Left kidney (tissue), 8 donors: ENCODE measurements at places on chromosomes 4 and X.
A peak's percentile ranks its signal among the peaks of the same experiment; 100 is the strongest.

DNA sequence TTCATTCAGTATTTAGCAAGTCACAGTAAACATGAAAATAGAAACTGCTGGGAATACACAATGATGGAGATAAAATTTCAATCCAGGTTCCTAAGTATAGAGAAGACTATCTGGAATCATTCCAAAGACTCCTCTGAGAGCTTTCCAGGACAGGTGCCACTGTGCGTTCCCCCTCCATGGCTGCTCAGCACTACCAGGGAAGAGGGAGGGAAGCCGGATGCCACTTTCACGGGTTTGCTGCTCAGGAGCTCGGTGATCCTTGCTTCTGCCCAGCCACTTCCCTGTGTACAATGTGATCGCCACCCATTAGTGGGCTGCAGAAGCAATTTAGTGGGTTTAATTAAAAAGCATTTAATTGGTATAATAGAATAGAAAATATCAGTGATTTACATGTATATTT, 94.5 kb downstream of the FNIP2 start:
- no peak for DNase-seq

DNA sequence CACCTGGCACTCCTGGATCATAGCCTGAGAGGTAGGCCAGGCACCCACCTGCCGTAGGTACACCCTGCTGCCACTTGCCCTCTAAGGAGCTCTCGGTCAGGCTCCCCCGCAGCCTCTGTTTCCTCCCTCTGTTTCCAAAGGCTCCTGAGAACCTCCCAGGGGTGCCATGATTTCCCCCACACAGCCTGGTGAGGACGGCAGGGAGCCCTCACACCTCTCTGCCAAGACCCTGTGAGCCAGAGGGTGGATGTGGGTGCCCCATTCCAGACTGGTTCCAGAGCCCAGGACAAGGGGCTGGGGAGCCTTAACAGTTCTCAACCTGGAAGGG, 1.6 kb upstream of the ABLIM2 start:
- DNase-seq: no peak

DNA sequence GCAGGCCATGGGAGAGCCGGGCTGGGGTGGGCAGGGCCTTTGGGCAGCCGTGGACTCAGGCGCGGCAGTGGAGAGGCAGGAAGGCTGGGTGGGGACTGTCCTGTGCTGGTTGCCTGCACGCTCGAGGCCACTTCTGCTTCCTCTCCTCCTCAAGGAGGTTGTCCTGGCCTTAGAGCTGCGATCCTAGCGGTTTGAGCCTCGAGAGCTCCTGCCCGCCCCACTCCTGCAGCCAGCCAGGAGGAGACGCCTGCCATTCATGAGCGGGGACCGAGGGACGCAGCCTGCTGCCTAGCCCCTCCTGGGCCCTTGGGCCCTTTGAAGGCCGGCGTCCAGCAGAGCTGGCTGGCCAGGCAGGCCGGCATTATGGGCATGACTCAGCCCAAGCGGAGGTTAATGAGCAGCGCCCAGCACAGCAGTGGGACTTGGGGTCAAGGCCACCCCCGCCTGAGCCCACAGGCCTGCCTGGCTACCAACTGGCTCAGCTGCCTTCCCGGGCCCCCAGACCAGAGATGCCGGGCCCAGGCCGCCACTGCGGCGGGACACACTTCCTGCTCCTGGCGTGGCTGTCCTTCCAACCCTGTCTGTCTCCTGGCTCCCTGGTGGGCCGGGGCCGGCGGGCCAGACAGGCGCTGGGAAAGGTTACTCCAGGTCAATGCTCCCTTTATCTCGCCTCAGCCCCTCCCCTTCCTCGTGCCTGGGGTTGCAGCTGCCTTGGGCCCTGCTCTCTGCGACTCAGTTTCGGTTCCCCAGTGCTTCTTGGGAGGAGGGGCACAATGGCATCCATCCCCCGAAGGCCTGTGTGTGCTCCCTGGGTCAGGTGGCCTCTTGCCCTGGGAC, 1.8 kb downstream of the ABCD1 start:
- DNase-seq: no peak

- DNase-seq: no peak
Measured at GRCh38 chrX:75625232-75625631, 102.4 kb upstream of the ZDHHC15 start.

- DNase-seq: no peak
Measured at GRCh38 chr4:163048447-163048846, 118.2 kb downstream of the NAF1 start.

GRCh38 chr4:83639849-83640493, 104.1 kb downstream of the GPAT3 start:
- DNase-seq: peak; percentile 83

DNA sequence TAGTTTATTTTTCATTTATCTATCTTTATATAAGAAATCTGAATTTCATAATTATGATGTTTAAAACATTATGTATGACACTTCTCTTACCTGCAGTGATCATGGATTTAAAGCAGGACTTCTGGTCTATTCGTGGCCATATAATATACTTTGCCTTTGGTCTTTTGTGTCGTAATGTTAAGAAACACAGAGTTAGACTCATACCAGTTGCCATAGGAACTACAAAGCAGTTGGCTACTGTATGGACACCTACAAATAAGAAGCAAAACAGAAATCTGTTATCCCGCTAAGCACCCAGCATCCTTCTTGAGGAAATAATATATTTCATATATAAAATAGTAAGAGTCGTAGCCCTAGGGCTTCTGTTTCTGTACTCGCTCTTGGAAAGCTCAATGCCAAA, 4.3 kb downstream of the SEPSECS start:
- no peak for DNase-seq

DNA sequence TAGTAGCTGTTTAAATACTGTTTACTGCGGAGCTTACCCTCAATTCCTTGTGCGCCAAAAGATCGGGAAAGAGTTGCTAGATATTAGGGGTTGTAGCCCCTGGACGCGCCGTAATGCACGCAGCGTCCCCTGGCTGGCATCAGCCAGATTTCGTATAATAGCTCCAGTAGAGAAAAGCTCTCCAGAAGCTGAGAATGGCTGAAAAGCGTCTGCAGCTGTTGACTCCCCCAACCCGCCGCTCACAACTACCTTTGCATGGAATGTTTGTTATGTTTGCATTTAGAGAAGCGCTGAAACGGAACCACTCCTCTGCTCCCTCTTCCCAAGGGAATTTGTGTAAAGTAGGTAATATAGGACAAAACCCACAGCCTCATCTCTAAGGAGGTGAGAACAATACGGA, 3.7 kb downstream of the DOCK11 start:
- DNase-seq: no peak

- DNase-seq: no peak
Measured at GRCh38 chr4:96073461-96073860, 233.6 kb downstream of the PDHA2 start.

DNA sequence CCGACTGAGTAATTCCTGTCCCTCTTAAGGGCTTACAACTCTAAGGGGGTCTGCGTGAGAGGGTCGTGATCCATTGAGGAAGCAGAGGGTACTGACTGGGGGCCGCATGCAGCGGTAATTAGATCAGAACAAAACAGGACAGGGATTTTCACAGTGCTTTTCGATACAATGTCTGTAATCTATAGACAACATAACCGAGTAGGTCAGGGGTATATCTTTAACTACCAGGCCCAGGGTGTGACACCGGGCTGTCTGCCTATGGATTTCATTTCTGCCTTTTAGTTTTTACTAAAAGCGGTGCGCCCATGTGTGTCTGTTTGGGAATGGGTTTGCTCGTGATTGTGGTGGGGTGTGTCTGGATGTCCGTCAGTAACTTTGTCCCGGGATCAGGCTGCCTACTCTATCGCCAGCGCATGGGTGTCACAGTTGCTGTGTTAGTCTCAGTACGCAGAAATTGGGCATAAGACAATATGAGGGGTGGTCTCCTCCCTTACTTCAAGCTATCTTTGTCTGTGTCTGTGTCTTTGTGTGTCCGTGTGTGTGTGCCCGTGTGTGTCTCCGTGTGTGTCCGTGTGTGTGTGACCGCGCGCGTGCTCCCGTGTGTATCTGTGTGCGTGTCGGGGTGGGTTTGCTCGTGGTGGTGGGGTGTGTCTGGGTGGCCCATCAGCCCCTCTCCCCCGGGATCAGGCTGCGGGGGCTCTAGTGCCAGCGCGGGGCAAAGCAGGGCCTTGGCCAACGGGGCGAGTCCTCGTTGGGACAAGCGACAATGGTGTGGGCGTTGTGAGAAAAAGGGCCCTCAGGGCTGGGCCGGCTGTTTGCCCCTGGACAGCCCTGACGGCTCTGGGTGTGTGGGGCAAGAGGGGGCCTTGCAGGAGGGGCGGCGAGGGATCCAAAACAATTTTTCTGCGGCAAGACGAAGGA, 10.4 kb downstream of the FRG2 start:
- no peak for DNase-seq

DNA sequence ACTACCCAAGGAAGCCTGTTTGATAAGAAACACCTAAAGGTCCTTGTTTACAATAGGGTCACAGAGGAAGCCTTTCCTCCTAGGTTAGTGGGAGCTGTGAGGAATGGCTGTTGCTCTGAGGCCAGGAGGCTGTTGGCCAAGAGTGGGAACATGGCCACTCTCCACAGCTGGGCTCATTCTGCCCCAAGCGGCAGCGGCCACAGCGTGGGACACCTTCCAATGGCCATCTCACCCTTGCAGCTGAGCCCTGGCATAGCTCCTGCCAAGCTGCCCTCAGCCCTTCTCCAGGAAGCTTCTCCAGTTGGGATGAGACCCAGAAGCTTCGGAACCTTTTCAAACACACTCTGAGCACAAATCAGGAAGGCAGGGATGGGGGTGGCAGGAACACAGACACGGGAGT, 111.8 kb upstream of the MAP3K15 start:
- DNase-seq: no peak

DNA sequence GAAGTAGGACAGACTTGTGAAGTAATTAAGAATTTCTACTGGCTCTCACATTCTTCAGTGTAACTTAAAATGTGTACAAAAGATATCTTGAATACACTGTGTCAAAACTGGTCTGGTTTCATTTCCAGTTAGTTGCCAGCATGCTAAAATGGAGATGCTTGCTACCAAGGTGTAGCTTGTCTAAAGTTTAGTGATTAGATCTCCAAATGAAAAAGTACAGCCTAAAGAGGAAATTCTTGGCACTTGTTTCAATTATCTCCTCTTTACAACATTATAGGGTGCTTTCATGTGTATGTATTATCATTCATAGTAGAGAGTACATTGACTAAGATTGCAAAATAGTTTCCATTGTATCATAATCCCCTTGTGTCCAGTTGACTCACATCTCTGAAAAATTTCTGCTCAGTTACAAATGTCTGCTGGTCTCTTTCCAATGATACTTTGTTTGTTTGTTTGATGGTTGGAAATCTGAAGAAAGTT, 97.3 kb upstream of the SPRY1 start:
- no peak for DNase-seq

- DNase-seq: peak; percentile 59
Measured at GRCh38 chr4:168514249-168514852, 17.5 kb downstream of the PALLD start.

DNA sequence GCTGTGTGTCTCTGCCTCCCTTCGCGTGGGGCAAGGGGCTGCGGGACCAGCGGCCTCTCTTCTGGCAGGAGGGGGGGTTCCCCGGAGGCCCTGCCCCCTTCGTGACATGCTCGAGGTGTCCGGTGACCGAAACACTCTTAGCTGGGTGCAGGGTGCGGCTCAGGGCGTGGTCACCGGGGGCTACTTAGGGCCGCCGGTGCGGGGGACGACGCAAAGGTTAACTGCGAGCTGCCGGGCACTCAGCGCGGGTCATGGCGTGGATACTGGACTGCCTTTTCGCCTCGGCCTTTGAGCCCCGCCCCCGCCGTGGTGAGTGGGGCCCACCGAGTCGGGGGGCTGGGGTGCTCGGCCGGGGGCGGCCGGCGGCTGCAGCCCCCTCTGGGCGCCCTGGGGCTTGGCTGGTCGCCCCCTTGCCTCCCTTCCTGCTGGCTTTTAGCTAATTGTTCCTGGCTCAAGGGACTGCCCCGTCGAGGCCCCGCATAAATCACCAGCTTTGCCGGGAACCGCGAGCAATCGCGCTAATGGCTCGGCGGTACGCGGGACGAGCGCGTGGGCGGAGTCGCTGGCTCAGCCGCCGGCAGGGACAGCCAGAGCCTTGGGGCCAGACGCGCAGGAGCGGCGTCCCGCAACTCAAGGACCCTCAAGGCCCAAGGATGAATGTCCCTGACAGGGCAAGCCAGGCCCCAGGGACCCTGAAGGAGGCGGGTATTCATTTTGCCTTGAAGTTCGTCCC, at the start of gene ARHGAP36:
TSS of gene ARHGAP36 (plus strand) at position 211 of the 733 bp plus-strand sequence. CDS start 23,320 bp downstream, outside the sequence.
- DNase-seq: no peak

DNA sequence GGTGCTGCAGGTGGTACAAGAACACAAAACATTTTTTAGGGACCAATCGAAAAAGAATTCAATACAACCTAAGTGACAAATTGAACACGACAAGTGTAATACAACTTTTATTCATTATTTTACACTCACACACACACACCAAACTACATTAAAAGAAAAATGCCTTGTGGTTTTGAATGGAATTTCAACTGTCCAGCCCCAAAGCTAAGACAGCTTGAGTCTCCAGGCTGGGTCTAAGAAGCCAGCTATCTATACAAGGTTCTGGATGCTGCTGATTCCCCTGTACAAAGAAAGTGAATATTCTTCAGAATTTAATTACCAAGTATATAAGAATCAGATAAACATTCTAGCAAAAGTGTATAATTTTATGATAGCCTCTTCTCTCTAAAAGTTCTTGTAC, 118.2 kb downstream of the PPP3CA start:
- no peak for DNase-seq

GRCh38 chr4:168667921-168668320, 171.1 kb downstream of the PALLD start:
- DNase-seq: no peak

- DNase-seq: no peak
Measured at GRCh38 chr4:1030031-1030430, 18.6 kb downstream of the FGFRL1 start.

GRCh38 chrX:40153345-40154249, 55.8 kb upstream of the BCOR start:
- peak; percentile 46 for DNase-seq

DNA sequence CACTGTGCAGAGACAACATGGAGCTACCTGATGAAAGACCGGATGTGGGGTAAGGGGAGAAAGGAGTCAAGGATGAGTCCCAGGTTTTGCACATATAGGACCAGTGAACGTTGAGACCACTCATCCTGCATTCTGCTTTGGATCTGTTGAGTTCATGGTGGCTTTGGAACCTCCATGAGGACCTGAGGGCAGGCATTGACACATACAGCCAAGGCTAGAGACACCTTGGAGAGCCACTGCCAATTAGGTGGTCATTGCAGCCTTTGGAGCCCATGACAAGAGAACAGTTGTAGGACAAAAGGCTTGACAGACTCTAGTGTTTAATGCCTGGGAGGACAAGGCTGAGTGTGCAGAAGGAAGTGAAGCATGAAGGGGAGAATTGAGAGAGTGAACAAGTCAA, 87.9 kb downstream of the STK32B start:
- no peak for DNase-seq

DNA sequence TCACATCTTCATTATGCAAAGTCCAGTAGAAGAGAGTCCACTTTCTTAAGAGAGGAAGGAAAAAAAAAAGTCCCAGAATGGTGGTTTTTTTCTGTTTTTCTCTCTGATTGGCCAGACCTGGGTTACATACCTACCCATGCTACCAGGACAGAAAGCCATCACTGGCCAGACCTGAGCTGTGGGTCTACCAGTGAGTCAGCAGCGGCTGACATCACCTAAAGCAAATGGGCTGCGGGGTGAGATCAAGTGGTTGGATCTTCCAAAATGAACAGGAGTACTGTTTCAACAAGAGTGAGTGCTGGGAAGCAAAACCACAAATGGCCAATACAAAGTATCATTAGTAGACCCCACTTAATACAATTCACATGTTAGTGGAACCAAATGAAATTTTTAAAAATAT, 1.6 kb upstream of the NDST3 start:
- DNase-seq: no peak

GRCh38 chrX:67724359-67725110, 180.7 kb downstream of the AR start:
- DNase-seq: no peak
